ENCODE measurements at places on chromosomes 13 and 19.
A peak's percentile ranks its signal among the peaks of the same experiment; 100 is the strongest.

DNA sequence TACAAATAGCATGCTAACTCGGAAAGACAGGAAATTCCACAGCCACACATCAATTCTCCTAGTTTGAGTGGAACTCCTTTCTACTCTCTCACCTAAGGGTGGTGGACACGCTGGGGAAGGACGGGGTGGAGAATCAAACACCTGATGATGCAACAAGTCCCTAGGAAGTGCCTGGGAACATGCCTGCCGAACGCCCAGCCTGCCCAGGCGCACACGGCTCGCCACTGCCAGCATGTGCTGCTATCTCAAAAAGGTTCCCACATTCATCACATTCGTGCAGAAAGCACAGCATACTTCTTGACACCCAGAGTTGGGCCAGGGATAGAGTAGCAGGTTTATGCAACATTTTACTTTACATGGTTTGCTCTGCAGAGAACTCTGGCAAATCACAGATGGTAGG is 164.6 kb downstream of the ABCC4 start:
- no peak for DNase-seq

DNA sequence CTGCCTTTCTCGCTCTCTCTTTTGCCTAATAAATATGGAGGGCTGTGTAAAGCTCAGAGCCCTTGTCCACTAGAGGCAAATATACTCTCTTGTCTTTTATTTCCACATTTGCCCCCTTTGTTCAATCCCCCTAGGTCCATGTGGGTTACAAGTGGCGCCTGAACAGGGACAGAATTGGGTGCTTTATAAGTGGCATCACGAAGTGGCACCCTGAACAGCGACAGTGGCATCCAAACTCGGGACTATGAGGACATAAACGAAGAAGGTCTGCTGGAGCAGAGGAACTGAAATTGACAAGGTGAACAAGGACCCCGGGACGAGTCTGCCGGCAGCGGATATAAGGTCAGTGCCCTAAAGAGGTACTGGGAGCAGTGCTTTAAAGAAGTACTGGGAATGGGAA is 4.3 kb upstream of the ZNF610 start:
- no peak for DNase-seq

DNA sequence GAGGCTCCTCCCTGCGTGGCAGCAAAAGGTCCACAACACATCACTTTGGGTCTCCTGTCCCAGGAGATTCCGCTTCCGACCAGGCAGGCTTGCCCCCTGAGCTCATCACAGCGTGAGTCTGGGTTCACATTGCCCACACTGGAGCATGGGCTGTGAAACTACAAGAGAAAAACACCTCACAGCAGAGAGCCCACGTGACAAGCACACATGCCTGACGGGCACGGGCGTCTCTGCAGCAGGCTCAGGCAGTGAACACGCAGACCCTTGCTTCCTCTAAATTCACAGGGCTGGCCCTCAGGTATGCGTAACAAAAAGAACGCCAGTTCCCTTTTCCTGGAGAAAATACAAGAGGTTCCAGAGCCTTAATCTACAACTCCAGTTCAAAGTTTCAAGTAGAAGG is 41.9 kb downstream of the RASA3 start:
- peak; percentile 13 for DNase-seq

DNA sequence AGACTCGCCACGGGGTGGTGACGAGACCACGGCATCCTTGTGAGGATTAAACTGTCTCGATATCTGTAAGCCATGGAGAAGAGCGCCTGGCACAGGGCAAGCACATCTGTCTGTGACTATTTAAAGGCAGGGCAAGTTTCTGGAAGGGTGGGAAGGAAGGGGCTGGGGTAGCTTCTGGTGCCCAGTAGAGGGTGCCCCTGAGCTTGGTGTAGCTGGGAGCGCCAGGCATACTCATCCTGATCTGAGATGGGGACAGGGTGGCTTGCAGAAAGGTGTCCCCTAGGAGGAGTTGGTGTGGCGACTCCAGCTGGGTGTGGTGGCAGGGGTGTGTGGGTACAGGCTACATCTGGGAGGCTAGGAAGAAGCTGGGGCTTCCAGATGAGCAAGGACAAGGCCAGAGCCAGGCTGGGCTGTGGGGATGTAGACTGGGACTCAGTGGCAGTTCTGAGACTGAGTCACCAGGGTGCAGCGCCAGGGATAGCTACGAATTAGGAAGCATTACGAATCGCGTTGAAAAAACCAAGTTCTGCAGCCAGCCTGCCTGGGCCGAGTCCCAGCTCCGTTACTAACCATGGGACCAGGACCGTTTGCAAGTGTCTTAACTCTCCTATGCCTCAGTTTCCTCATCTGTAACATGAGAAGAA is 23.1 kb upstream of the ASPDH start:
- DNase-seq, result no peak

DNA sequence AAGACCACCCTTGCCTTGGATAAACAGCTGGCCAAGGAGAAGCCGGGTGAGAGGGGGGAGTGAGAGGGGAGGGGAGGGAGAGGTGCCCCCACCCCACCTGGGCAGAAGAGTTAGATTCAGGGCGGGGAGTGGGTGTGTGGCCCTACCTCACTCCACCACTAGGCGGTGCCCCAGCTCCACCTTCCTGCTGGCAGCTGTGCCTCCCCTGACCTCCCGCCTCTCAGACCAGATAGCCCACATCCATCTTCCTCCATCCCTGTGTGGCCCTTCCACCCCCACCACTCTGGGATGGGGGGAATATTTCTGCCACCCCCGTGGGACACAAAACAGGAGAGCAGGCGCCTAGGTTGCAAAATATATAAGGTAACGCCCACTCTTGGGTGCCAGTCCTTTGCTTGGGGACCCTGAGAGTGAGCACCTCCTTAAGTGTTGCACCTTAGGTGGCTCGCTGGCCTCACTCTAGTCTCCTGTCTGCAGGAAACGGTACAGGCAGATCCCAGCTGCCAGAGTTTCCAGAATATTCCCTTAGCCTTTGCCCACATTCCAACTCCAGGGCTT is 13.8 kb upstream of the EHD2 start:
- DNase-seq, result peak; percentile 52

DNA sequence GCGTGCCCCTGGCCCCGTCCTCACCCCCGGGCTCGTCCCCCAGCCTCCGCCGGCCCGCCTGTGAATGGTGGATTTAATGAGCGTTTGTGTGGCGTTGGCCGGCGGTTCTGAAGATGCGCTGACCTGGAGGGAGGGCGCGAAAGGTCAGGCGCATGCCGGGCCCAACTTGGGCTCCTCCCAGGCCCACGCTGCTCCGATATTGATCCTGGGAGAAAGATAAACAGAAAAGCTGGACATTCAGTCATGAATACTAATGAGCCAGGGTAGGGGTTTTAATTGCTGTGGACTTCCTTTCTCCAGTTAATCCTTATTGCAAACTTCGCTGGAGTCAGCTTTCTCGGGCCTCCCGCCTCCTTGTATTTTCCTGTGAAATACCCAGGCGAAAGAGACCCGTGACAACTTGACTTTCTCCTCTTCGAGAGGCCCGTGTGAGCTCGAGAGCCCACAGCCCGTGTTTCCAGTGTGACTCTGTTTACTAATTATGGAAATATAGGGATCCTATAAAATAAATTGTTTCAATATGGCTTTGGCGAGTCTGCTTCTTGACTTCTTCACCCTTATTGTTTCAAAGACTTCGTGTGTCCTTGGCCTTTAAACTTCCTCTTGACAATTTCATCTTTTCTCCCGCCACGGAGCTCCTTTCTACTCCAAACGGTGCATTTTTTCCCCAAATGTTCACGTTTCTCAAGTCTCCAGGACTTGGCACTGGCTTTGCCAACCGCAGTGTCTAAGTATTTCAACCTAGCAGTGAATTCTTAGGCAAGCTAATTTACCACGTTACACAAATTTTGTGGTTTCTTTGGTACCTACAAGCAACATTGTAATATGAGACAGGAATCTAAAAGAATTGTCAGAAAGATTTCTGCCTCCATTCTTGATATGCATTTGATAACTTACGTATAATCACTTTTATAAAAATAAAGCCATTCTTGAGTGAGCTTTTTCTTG is 10.5 kb downstream of the ZIC2 start:
- DNase-seq, result no peak

- DNase-seq, result no peak
Observed at GRCh38 chr13:23510544-23510916, 59.7 kb upstream of the TNFRSF19 start.

- DNase-seq, result no peak
Observed at GRCh38 chr13:50783717-50784290, 59.7 kb downstream of the DLEU7 start.

GRCh38 chr13:51914137-51914493 is 52.3 kb downstream of the CCDC70 start:
- no peak for DNase-seq

DNA sequence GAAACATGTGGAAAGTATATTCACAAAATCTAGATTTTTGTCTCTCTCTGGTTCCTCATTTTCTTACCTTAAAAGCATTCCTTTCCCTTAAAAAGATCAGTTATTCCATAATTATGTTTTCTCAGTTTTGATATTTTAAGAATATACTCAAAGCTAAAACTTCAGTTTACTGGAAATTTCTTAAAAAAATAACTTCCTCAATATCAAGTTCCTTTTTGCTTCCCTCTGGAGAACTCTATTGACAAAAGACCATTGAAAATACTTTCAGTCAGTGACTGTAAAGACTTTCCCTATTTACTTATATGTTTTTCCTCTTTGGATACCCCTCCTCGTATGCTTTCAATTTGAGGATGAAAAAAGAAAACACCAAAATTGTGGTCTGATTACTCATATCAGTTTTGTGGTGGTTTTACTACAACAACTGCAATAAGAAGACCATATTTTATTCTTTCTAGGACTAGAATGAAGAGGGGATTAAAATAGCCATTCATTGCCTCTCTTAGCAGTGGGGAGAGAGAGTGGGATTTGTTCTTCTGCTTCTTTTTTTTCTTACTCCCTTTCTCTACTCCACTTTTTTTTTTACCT is 113.2 kb downstream of the ESD start:
- DNase-seq, result no peak

DNA sequence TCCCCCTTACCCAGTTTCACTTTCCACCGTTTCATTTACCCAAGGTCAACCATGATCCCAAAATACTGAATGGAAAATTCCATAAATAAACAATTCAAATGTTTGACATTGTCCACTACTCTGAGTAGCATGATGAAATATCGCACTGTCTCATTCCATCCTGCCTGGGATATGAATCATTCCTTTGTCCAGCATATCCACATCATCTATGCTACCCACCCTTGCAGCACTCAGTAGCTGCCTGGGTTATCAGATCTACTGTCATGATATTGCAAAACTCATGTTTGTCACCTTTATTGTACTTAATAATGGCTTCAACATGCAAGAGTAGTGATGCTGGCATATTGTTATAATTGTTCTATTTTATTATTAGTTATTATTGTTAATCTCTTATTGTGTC is 263.9 kb upstream of the NBEA start:
- DNase-seq, result no peak

- DNase-seq, result peak; percentile 60
Observed at GRCh38 chr19:6802336-6803035, 30.0 kb downstream of the VAV1 start.

GRCh38 chr13:97231118-97231828 is 9.1 kb downstream of the MBNL2 start:
- no peak for DNase-seq

- peak; percentile 64 for DNase-seq
Observed at GRCh38 chr19:33064458-33064791, 263 bp downstream of the RHPN2 start.

DNA sequence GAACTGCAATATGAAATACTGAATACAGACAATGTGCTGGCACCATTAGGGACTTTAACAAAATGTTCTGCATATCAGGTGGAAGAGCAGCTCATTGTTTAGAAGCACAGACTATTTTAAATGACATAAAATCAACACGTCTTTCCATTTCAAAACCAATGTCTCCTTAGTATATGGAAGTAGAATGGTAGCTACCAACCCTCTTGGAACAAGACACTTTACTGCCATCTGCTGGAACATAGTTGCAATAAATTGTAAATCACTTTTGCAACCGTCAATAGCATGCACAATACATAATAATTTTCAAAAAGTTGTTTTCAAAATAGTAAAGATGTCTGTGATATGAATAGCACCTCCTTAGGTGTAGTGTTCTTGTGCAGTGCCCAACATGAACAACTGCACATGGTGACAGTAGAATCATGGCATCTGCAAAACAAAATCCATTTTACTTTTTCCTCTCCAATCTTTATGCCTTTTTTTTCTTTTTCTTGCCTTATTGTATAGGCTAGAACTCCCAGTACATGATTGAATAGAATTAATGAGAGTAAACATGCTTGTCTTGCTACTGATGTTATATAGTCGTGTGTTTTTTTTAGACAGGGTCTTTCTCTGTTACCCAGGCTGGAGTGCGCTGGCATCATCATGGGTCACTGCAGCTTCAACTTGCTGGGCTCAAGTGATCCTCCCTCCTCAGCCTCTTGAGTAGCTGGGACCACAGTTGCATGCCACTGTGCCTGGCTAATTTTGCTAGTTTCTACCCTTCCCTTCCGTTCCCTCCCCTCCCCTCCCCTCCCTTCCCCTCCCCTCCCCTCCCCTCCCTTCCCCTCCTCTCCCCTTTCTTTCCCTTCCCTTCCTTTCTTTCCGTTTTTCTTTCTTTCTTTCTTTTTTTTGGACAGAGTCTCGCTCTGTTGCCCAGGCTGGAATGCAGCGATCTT is 7.8 kb upstream of the LYPD5 start:
- no peak for DNase-seq

DNA sequence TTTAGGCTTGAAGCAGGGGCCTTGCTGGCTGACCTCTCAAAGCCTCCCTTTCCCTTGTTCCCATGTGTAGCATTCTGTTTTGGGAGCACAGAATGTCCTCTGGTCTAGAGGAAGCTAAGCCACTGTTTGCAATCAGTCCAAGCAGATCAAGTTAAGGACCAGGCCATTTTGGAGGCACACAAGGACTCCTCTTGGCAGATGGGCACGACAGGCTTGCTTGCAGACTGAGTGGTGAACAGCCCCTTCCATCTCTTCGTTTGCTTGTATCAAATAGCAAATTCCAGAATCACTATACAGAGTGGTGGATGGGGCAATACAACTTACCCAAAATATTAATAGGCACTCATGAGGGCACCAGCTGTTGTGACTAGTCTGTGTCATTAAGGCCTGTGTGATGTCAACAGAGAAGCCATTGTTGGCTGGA is 215.5 kb upstream of the SERP2 start:
- no peak for DNase-seq

- no peak for DNase-seq
Observed at GRCh38 chr19:9861503-9861902, 26.4 kb downstream of the PIN1 start.

GRCh38 chr19:46270521-46271256 is 26.2 kb upstream of the HIF3A start:
- DNase-seq, result no peak

GRCh38 chr19:3270902-3271301 is 46.4 kb downstream of the CELF5 start:
- no peak for DNase-seq
